Tongue (tissue), 3 donors: ENCODE measurements at places on chromosomes 11 and 22.

GRCh38 chr22:37362621-37363020, 64.7 kb downstream of the ELFN2 start:
- peak; percentile 76 for DNase-seq

DNA sequence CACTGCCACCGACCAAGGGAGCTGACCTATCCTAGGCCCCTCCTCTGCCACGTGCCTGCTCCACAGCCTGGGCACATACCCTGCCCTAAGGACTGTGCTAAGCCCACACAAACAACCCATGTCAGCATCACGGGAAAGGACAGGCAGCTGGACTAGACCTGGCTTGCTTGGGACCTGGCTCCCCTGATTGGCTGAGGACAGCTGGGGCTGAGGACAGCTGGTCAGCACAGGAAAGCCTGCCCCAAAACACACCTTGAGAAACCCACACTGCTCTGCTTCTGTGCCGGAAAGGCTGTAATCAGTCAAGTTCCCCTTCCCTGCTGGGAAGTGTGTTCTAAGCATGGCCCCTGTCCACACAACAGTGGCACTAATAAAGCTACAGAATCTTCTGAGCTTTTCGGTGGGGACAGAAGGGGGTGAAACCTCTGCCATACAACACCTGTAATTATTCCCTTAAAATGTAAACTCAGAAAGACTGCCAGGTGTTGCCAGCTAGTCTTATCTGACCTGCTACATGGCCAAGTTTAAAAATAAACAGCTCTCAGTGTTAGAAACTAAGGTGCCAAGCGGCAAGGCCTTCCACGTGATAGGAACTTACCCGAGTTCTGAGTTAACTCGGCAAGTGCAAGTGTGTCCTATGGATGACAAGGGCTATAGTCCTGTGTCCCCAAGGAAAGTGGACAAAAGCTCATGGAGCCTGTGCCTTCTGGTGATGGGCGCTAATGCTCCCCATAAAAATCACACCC, 35.7 kb upstream of the ARFGAP3 start:
- DNase-seq, result no peak

DNA sequence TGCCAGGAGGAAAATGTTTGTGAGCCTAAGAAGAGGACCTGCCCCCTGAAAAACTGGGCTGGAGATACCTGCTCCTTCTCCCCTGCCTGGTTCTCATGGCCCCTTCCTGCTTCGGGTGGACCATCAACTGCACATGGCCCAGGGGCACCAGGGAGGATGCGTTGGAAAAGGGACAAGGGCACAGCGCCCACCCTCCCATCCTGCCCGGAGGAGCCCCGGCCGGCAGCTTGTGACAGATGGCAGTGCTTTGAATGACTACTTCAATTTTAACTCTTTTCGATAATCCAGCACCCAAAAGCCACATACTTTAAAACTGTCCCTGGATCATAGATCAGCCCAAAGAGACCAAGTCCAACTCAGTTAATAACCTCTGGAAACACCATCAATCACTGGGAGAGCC, 135.8 kb upstream of the NECTIN1 start:
- no peak for DNase-seq

DNA sequence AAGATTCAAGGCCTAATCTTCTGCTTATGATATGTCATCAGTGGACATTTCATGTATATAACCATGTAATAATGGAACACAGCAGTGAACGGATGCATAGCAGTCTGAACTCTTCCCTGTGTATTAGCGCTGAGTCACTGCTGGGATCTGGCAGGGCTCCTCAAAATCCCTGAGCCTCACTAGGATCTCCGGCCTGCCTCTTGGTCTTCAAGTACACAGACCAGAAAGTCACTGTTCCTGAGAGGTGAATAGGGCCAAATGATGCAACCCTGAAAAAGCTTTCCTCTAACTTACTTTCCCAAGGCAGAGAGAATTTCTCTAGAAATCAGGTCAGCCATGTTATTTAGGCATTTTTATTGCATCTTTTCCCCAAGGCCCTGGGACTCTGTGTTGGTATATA, 35.0 kb downstream of the POU2AF1 start:
- DNase-seq, result peak; percentile 35

DNA sequence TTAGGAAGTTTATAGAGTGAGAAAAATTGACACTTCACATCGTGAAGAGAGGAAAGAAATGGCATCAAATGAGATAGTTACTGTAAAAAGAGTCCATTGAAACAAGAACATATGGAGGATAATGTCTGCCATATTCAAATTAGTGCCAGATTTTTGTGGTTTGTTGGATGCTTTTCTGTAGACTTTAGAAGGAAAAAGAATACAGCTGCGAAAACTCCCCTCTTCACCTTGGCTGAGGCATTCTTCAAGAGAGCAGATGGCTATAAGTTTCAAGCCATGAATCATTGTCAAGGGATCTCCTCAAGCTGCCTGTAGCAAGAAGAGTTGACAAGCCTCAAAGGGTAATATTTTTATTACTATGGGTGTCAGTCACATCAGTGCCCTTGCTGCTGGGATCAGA, 507.4 kb upstream of the RAG2 start:
- peak; percentile 62 for DNase-seq

DNA sequence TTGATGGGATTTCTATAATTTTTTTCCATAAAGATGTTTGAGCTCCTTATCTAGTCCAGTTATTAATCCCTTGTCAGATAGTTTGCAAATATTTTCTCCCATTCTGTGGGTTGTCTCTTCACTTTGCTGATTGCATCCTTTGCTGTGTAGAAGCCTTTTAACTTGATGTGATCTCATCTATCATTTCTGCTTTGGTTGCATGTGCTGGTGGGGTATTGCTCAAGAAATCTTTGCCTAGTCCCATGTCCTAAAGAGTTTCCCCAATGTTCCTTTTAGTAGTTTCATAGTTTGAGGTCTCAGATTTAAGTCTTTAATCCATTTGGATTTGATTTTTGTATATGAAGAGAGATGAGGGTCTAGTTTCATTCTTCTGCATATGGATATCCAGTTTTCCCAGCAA, 1.7 kb upstream of the IL2RB start:
- no peak for DNase-seq

DNA sequence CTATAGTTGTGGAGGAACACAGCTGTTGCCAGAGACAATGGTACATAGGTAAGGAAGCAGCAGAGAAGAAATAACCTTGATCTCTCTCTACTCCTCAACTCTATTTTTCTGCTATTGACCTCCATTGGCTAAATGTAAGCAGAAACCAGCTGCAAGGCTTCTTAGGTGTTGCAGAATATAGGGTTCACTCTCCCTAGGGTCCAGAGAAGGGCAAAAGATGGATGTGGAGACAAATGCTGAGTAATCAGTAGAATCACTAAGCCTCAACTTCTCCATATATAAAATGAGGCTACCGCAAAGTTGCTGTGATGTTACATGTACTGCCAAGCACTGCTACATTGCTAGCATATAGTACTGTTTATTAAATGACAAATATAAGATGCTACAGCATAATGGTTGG, 120.6 kb downstream of the PDE3B start:
- no peak for DNase-seq

GRCh38 chr11:14101388-14101787, 138.9 kb downstream of the SPON1 start:
- DNase-seq, result no peak

GRCh38 chr11:101738452-101738851, 154.6 kb upstream of the TRPC6 start:
- DNase-seq, result peak; percentile 74

DNA sequence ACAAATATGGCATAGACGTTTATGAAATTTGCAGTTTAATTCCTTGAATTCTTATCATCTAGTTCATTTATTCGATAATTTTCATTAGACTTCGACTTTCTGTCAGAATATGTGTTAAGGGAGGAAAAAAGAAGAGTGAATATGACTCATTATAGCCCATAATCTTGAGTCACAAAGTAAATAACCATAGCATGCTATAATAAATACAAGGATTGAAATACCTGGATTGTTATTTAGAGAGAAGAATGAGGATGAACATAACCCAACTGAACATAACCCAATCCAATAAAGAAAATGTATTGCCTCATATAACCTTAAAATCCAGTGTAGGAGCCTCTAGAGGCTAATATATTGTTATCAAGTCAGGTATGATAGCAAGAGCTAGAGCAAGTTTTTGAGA, 1858.3 kb upstream of the RAG2 start:
- no peak for DNase-seq

GRCh38 chr22:38494498-38494897, 11.6 kb downstream of the DDX17 start:
- no peak for DNase-seq

DNA sequence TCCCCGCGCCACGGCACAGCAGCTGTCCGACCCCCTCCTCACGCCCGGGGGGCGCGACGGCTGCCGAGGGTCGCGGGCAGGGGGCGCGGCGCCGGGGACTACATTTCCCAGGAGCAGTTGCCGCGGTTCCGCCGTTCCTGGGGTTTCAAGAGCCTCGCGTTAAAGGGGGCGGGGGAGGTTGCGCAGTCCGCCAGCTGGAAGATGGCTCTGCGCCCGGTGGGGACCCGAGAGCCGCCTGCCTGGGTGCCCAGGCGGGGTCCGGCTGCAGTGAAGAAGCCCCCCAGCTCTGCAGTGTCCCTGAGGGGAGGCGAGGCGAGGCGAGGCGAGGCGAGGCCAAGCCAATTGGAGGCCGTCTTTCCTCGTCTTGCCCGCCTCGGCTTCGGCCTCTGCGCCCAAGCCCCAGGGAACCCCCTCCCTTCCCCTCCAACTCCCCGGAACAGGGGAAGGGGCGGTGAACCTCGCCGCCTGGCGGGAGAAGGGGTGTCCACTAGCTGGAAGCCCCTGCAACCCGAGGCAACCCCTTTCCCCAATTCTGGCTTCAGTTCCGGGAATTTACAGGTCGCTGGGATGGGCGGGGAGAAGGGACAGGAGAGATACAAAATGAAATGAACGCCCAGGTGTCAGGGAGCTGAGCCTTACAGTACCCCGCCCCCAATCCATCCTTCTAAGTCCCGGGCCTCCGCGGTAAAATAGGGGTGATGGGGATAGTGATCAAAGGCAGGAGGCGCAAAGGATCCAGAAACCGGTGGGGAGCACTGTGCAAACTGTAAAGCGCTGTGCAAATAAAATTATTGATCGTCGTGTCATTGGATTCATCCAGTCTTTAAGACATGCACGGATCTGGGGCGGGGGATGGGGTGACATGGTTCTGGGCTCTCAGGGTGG, 5.2 kb upstream of the GCAT start:
- DNase-seq, result peak; percentile 89

DNA sequence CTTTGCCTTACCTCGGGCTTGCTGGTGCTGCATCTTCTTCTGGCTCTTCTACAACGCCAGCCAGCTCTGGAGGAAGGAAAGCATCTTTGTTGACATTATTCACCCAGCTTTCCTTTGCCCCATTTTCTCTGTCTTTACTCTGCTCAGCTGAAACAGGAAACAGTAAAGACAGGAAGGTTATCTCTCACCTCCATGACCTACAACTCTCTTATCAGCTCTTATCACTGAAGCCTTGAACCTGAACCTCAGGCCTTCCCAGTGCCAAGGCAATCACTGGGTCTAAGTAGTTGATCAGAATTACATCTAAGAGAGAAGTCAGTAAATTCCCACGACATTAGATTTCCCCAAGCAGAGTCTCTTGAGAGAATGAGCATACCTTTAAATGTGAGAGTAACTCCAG, 59.6 kb upstream of the CCDC89 start:
- no peak for DNase-seq

DNA sequence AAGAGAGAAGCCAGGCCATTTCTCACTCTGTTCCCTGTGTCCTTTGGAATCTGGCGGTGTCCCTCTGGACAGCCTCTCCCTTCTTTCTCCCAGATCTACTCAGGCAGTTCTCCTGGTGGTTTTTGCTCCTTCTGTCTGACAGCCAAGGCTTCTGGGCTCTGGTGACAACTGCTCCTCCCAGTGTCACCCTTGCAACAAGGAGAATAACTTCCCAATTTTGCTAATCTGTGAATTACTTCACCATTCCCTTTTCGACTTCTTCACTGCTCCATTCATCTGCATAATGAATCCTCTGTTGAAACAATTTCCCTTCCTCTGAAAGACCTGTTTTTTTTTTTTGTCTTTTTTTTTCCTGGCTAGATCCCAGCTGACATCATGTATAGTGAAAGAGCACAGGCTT, 56.3 kb upstream of the PDE3B start:
- peak; percentile 37 for DNase-seq

DNA sequence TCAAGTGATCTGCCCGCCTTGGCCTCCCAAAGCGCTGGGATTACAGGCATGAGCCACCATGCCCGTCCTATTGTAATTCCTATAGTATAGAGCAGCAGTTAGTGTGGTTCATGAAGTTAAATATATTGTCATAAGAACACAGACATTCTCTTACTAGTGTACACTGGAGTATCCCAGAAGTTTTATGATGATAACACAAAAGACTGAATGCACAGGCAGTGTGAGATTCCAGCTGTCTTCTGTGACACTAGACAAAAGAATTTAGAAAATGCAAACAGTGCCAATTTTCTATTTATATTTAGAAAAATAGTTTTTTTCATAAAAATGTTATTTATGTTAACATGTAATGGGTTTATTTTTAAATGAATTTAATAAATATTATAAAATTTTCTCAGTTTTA, 39.4 kb upstream of the RBX1 start:
- no peak for DNase-seq

GRCh38 chr11:104637662-104638170, 260.5 kb downstream of the CASP12 start:
- DNase-seq, result no peak
